ENCODE measurements at places on chromosomes 3 and 15.

DNA sequence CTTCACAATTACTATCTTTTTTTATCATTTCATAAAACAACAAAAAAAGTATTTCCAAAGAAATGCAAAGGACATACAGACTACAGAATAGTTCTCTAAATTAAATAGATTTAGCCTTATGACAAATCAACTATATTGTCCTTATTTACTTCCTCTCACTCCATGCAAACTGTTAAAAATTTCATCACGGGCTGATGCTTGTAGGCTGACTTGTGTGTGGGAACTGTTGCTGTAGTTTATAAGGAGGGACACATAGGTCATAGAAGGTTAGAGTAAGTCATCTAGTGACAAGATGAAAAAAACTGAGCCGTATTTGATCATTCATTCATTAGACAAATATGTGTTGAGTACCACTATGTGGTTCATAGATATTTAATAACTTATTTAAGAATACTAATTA lies 232.5 kb upstream of the TBL1XR1 start:
- no peak for DNase-seq

DNA sequence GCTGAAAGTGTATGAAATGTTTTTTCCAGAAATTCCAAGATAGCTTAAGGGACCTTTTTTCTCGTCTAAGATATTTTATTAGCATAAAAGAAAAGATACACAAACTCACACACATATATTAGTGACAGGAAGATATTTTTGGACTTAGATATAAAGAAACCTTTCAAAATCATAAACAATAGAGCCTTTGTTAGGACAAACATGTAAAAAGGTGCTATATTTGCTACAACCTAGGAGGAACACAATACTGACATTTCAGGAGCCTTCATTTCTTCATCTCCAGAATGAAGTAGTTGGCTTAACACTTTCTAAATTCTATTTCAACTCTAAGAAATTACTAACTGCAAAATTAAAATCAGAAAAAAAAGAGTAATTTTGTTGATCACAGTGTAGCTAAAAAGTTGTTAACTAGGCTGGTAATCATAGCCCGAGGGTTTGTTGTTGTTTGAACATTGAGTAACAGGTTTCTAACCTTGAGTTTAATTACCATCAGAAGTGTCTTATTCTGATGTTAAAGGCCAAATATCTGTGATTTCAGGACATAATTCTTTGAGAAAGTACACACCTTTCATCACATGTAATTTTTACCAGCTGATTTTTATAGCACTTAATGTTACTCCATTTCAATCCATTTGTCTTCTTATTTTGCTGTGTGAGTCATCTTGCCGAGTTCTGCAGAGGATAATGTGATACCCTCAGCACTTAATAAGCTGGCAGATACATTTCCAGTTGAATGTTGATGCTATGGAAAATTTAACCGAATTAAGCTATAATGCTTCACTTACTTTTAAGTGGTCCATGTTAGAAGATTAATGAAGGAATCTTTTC lies 97.3 kb downstream of the MBNL1 start:
- no peak for DNase-seq

- no peak for DNase-seq
These were observed 139.1 kb upstream of the LRIG1 start for GRCh38 chr3:66639809-66640356.

- DNase-seq: no peak
These were observed 44.0 kb downstream of the RHCG start for GRCh38 chr15:89452330-89452836.

GRCh38 chr3:186589856-186590579 lies 19.5 kb downstream of the DNAJB11 start:
- no peak for DNase-seq

DNA sequence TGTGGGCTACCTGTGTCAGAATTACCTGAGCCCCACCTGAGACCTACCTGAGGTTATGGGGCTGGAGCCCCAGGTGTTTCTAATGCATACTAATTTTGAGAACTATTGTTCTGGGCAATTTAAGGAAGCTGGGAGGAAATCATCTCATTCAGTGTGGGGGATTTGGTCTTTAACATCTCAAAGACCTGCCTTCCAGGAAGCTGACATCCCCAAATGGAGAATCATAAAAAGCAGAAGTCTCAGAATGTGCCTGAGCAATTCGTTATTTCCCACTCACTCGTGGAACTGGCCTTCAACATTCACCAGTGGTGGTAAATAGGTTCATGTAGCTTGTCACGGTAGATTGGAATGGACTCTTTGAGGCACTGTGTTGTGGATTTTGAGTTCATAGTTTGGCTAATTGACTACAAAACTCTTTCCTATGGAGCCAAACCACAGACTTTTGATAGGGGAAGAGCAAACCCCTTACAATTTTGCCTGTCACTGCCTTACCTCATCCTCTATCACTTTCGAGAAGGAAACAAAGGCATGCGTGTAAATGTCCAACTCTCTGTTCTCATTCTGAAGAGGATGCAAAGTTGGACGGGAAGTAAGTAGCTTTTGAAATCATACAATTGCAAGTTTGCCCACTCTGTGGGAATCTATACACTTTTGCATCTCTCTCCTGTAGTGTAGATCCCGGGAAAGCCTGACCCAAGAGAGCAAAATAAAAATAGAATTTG lies 521.0 kb upstream of the MDFIC2 start:
- DNase-seq: no peak

GRCh38 chr3:123070510-123070909 lies 3.7 kb downstream of the PDIA5 start:
- no peak for DNase-seq

GRCh38 chr3:194787072-194787471 lies 101.4 kb downstream of the FAM43A start:
- DNase-seq: no peak

GRCh38 chr3:145457825-145458552 lies 703.0 kb downstream of the PLOD2 start:
- no peak for DNase-seq

GRCh38 chr3:78951342-78951945 lies 816.4 kb downstream of the ROBO1 start:
- no peak for DNase-seq

DNA sequence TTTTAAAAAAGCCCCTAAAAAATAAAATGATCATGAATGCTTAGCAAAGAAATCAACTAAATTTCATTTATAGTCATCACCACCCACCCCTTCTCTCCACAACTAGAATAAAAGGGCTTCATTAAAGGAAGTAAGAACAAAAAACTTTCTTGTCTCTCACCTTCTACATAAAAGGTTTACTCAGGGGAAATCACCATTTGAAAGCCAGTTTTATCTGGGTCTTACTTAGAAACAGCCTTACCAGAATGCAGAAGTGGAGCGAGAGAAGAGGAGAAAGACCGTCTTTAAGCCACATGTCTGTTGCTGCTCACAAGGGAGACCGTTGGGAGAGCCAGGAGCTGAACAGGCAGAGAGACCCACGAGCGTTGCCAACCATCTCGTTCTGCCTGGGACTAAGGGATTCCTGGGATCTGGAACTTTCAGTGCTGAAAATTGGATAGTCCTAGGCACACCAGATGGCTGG lies 350.1 kb upstream of the PROK2 start:
- no peak for DNase-seq

- DNase-seq: no peak
These were observed 39.3 kb upstream of the SSR3 start for GRCh38 chr3:156594219-156594683.

DNA sequence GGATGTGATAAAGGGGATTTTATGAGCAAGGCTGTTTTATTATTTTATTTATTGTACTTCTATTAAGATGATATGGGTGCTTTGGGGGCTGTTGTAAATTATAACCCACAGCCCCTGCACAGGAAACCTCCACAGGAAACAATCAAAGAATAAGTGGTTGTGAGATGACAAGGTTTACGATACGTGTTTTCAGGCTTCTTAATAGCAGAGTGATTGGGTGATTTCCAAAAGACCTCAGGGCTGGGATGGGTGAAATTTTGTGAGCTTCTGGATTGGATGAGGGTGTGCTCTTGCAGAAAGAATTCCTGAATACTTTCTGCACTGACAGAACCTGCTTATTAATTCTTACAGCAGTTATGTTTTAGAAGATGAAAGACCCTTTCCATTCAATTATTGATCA lies 21.4 kb downstream of the CHL1 start:
- DNase-seq: no peak

GRCh38 chr3:74268753-74269152 lies 345.7 kb downstream of the CNTN3 start:
- DNase-seq: no peak

- peak; percentile 36 for DNase-seq
These were observed 106.2 kb upstream of the PLAAT1 start for GRCh38 chr3:193134856-193135255.

DNA sequence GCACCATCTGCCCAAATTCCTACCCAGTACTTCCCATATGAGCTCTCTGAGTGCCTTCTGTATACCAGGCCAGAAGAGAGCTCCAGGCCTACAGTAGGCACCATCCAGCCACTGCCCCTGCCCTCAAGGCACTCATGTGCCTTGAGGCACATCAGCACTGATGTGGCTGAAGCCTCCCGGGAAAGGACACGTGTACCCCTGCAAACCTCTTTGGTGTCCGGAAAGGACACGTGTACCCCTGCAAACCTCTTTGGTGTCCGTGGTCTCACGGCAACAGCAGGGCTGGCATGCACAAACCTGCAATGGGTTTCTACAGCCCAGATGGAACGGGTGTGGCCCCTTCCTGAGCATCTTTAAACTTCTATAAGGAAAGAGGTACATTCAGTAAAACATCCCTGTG lies 209.4 kb upstream of the IGF1R start:
- DNase-seq: no peak

DNA sequence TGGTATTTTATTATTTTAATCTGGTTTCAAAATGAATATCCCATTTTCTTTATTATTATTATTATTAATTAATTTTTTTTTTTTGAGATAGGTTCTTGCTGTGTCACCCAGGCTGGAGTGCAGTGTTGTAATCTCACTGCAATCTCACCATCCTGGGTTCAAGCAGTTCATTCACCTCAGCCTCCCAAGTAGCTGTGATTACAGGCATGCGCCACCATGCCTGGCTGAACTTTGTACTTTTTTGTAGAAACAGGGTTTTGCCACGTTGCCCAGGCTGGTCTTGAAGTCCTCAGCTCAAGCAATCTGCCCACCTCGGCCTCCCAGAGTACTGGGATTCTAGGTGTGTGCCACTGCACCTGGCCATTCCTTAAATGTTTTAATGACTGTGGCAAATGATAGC lies 28.6 kb downstream of the DAG1 start:
- DNase-seq: no peak

- no peak for DNase-seq
These were observed 5.5 kb downstream of the ABCC5 start for GRCh38 chr3:184011937-184012889.

DNA sequence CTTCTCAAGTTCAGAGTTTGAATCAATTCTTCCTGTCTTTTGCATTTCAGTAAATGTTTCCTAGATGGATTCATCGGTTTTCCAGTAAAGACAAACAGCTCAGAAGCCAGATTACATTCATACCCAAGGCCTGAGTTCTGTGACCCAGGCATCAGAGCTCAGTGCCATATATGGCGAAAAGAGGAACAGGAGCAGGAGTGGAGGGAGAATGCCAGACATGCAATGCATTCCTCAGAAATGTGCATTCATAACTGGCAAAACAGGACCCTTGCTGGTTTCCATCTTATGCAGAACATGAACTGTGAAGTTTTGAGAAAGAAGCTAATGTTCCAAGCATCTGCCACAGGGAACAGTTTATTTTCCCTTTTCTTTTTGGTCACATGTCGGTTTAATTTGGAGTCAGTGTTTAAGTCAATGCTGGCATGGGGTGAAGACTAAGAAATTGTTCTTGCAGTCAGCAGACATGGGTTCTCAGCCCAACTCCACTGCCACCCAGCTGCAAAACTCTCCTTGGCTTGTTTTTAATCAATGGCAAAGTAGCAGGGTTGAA lies 116.5 kb downstream of the LPP start:
- DNase-seq: peak; percentile 77

DNA sequence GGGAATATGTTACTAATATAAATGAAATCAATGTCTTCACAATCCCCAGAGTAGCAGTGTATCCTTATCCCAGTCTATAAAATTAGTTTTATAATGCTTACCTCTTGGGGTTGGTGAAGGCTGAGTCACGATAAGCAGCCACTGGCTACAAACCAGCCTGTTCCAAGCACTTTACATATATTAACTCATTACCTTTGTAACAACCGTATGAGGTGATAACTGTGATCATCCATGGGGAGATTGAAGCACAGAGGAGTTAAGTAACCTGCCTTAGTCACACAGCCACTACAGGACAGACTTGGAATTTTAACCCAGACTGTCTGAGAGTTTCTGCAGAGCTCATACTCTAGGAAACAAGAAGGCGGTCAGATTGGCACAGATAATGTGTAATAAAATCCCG lies 43.3 kb upstream of the MITF start:
- no peak for DNase-seq

DNA sequence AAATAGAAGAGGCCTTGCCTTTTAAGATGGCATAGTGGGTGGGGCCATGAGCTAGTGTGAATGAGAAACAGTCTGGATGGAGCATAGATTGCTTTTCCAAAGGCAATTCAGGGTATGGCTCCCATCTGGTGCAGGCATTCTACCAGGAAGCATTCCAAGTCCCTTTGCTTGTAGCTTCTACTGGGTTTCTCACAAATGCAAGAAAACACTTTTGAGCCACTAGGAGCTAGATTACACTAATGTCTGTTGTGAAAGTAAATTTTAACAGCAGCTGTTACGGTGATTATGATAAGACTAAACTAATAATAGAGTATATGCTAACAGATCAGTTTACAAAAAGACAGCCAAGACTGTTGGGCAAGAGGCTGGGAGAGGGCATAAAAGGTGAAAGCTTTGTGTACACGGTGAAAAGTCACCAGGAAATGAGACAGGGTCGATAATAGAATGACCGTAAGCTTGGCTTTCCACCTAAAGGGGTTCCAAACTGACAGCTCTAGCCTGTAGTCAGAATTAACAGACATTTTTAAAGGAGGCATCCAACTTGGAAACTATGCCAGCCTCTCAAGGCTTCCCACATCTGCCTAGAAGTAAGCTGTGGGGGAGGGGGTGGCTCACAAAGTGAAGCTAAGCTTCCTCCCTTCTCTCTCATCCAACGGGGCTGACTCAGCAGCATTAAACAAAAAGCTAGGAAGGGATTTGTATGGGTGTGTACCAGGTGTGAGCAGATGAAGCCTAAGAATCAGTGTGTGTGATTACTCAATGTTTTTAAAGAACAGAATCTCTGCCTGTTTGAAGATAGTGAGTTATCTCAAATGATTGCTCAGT lies 61.1 kb upstream of the GPD1L start:
- no peak for DNase-seq

GRCh38 chr3:93979850-93980676 lies at the start of gene ARL13B:
TSS of gene ARL13B (plus strand) at chr3:93980155. CDS start at chr3:93980424, 269 bp downstream.
- DNase-seq: peak; percentile 97

DNA sequence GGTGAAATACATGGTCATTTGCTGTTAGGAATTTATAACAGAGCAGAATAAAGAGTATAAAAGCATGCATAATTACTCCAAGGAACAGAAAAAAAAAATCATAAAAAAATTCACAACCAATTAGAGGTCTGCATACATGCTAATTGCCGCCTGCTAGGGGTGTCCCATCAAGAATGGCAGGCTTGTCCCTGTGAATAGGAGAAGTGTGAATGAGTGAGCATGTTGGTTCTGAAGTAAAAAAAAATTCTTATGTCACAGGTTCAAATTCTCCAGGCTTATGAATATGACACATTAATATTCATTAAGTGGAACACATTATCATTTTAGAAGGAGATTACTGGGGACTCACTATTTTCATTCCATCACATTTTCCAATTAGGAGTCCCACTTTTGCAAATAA lies 822.7 kb downstream of the NTRK3 start:
- no peak for DNase-seq

- DNase-seq: no peak
These were observed 5.5 kb upstream of the C15orf40 start for GRCh38 chr15:83016906-83017305.

GRCh38 chr3:14458434-14459275 lies 56.2 kb downstream of the SLC6A6 start:
- DNase-seq: no peak

- DNase-seq: no peak
These were observed 15.3 kb upstream of the KLHL25 start for GRCh38 chr15:85810075-85810474.

All from BJ (cell line).